ENCODE measurements at places on chromosomes 5 and 9. TPM values are rescaled to one million over a fixed set of nuclear protein-coding genes. Genes with fewer than 3 reads are reported as not detected.

GRCh38 chr5:312845-313244 is 8.7 kb upstream of the AHRR start:
- DNase-seq: no peak

DNA sequence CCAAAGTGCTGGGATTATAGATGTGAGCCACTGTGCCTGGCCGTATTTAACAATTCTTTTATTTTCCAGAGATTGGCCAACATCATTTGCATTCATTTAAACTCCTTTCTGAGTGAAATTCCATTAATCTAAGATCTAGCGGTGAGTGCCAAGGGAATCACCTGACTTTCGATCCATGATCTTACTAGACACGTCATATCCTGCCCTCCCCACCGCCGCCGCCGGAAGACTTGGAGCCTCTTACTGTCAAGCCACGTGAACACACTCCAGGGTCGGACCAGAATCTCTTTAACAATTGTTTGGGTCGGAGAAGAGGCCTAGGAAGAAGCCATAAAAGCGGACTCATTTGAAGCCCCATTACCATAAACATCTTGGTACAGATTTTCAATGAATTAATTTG is 12.9 kb downstream of the INPP5E start:
- no peak for DNase-seq

- peak; percentile 97 for DNase-seq
Measured at GRCh38 chr5:169629847-169630548, 7.1 kb upstream of the DOCK2 start.

DNA sequence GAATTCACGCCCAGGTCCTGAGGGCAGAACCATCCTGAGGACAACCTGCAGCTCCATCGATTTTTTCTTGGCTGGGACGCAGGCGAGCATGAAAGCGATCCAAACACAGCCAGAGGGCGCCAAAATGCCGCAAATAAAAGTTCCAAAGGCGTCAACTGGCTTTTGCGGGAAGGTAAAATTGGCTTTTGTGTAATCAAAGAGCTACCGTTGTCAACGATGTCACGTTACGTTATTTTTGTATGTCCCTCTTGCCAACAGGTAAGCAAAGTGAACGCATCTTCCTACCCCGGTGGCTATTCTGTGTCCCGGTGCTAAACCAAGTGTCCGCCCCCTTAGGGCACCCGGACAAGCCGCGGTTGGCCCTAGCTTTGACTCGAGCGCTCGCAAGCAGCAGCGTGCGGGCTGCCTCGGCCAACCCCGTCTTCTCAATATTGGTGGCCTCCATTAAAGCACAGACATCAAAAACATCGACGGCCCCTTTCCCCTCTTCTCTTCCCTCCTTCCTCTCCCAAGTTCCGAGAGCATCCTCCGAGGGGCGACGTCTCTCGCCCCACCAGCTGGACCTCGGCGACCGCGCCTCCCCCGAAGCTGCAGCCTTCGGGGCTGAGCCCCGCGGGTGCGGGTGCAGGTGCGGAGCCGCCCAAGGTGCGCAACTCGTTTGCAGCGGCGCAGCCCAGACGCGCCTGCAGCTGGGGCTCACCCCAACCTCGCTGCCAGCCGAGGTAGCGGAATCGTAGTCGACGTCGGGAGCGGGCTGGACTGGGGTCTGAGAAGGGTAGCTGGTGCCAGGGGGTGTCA is 1.1 kb upstream of the BASP1 start:
- peak; percentile 74 for DNase-seq

DNA sequence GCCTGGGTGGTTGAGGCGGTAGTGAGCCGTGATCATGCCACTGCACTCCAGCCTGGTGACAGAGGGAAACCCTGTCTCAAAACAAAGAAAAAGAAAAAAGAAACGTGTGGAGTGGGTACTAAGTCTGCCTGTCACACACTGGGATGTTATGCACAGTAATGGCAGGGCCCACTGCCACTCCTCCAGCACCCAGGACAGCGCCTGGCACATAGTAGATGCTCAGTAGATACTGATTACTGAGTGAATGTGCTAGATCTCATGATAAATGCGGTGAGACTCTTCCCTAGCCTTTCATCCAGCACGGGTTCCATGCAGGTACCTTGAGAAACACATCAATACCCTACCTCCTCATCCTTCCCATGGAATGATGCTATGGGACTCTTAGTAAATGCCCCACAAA is 87.4 kb upstream of the HSPA9 start:
- peak; percentile 37 for DNase-seq

DNA sequence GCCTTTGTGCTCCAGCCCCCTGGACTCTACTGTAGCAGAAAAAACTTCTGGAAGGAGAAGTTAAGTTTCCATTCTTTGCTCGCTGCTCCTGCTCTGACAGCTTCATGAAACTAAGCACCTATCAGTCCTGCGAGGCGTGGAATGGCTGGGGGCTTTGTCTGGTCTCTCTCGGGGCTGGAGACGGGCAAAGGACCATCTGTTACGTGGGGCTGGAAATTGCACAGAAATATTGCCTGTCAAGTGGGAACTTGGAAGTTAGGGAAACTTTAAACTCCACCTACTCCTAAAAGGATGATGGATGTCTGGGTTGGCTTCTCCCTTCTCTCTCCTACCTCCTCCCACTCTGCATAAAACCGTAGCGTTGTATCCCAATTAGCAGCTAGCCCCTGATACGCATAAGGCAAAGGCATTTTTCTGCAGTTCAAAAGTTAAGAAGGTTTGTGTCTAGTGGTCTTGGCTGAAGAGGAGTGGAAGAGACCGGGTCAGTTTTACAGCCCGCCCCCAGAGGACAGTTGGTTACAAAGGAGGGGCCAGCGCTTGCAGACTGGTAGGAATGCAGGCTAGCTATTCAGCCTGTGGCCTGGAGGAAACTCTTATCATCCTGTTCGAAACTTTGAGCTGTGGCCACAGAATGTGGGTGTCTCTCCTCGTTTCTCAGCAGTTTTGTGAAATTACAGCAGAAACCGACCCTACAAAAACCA is 1.3 kb downstream of the FBXL7 start:
- DNase-seq: peak; percentile 82

Gene ZNF462
- 13.0 TPM for total RNA-seq

Gene SLC36A2
- total RNA-seq: not detected

GRCh38 chr9:72844440-72844768 is 108.4 kb downstream of the ALDH1A1 start:
- DNase-seq: no peak

- DNase-seq: peak; percentile 48
Measured at GRCh38 chr5:83925955-83926337, 205.3 kb upstream of the HAPLN1 start.

GRCh38 chr5:72845889-72846288 is 29.4 kb downstream of the TNPO1 start:
- DNase-seq: no peak

Data from A172 (cell line).